Inflammatory macrophage treated with lipopolysaccharide for 4 hours (primary cell): ENCODE measurements at places on chromosomes 12 and 14.

GRCh38 chr14:24237463-24237955 is 4.8 kb downstream of the GMPR2 start:
- DNase-seq: no peak

GRCh38 chr12:123571343-123571813 is 13.0 kb upstream of the TMED2 start:
- no peak for DNase-seq

DNA sequence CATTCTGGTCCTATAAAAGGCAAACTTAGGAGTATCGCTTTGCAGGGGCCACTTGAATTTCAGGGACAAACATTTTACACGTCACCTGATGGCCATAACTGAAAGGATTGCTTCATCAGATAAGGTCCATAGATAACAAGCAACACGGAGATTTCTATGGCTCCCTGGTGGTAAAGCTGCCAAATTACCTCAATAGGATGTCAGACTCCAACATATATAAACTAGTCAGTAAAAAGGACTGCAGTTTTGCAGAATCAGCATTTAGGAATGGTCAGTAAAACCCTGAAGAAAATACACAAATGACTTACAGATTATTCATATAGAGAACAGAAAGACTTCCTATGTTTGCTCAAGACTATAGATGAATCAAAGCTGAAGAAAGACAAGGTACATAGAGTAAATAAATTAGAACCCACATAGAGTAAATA is 66.1 kb upstream of the GRIP1 start:
- DNase-seq: no peak

DNA sequence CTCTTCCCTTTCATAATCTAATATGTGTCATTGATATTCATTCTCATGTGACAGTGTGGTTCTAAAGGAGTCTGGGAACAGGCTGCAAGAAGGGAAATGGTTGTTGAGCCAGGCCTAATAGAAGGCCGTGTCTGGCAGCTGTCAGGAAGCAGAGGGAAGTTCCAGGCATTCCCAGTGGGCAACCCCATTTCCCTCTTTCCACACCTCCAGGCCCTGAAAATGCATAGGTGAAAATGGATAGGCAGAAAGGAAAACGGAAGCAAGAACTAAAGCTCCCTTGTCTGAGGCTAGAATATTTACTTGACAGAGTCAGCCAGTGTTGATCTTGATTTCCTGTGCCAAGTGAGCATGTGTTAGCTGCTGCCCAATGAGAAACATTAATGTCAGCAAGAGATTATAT is 97.7 kb downstream of the PPM1A start:
- DNase-seq: peak; percentile 22

GRCh38 chr12:45388545-45388944 is 172.7 kb downstream of the ANO6 start:
- DNase-seq: no peak

DNA sequence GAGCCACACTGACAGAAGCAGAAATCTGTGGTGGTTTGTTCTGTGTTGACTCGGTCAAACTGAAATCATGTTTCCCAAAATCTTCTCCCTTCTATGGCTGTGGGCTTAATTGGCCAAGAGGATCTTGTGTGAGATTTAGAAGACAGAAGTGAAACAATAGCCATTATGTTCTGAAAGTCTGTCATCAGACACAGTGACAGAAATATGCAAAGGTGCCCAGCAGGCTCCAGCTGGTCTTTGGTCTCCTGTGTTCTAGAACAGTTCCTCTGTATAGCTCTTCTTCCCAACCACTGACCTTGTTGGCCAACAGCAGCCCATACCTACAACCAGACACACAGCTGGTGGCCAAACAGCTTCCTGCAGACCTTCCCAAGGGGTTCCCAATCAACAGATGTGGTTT is 25.0 kb upstream of the COCH start:
- peak; percentile 81 for DNase-seq

GRCh38 chr12:123344086-123344485 is 20.6 kb downstream of the SBNO1 start:
- no peak for DNase-seq

GRCh38 chr12:63302941-63303536 is 152.0 kb upstream of the AVPR1A start:
- no peak for DNase-seq
